Trophoblast cell (in vitro differentiated cells and primary cell): ENCODE measurements at places on chromosomes 3 and 15.

DNA sequence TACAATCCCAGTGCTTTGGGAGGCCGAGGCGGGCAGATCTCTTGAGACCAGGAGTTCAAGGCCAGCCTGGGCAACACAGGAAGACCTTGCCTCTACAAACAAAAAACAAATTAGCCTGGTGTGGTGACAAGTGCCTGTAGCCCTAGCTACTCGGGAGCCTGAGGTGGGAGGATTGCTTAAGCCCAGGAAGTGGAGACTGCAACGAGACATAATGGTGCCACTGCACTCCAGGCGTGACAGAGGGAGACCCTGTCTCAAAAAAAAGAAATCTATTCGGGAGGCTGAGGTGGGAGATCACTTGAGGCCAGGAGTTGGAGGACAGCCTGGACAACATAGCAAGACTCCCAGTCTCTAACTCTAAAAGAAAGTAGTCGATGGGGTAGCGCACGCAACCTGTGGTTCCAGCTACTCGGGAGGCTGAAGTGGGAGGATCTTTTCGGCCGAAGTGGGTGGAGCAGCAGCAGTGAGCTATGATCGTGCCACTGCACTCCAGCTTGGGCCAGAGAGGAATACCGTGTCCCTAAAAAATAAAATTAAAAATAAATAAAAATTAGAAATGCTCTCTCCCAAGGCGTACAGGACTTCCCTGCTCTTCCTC, 775 bp downstream of the C3orf33 start:
- DNase-seq, result peak; percentile 25

GRCh38 chr15:44427756-44428724, 611 bp downstream of the CTDSPL2 start:
- DNase-seq, result peak; percentile 87

GRCh38 chr3:30548600-30548999, 57.8 kb upstream of the TGFBR2 start:
- DNase-seq, result no peak

DNA sequence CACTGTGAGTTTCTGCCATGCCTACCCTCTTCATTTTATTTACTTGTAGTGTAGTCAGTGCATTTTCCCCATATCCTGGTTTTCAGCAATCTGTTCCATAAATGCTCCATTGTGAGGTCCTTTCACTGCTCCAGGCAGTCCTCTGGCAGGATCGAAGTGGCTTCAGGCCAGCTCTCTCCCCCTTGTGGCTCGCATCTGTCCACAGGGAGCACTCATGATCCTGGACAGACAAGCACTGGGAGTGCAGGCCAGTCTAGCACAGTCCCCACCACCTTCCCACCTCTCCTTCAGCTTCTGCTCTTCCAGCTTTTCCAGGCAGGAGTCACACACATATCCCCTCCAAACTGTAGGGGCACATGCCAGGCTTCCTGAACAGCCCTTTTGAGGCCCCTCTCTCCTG, 173.6 kb downstream of the PPM1L start:
- no peak for DNase-seq

DNA sequence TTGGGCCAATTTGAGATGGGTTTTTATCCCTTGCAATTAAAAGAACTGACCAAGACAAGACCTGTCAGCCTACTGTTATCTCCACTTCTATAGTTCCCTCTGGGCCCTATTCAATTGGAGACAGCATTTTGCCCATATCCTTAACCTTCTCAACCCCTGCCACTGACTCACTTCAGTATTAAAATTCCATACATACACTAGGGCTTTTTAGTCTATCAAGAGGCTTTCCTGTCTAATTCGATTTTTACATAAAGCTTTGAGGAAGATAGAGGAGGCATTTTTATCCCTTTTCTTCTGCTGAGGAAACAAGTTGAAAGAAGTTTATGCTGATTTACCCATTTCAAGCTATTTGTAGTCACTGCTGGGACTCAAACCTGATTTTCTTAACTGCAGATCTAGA, 51.1 kb downstream of the GTF2E1 start:
- no peak for DNase-seq

- DNase-seq, result peak; percentile 18
Measured at GRCh38 chr3:49803465-49804140, 542 bp downstream of the INKA1 start.

GRCh38 chr3:32498992-32499391, 3.7 kb downstream of the CMTM6 start:
- DNase-seq, result no peak

DNA sequence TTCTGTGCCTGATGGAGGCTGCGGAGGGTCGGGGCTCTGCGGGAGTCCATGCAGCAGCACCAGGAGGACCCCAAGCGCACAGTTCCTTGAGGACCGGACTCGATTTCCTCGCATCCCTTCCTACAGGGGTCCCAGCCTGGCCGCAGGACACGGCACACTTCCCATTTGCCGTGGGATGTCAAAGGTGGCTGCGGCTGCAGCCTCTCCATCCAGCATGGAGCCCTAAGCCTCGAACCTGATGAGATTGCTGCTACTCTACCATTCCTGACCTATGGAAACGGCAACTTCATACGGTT, 40.6 kb downstream of the RGMA start:
- no peak for DNase-seq

GRCh38 chr3:69628951-69629350, 110.3 kb upstream of the MITF start:
- no peak for DNase-seq

- DNase-seq, result no peak
Measured at GRCh38 chr3:55661571-55661970, 174.5 kb upstream of the WNT5A start.

DNA sequence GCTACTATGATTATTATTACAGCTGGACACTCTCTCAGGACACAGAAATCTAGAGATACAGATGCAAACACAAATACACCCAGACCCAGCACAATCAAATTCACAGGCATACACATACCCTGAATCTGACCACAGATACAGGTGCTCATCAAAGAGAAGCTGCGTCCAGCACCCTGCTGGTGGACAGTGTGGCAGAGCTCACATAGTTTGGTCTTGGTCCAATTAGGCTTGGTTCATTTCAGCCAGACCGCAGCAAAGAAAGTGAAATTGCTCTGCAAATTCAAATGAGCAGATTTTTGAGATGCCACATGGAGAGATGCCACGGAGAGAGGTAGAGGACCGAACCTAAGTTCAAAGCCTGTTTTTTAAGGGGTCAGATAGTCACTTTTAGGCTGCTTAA, 55.6 kb downstream of the ANAPC13 start:
- no peak for DNase-seq

DNA sequence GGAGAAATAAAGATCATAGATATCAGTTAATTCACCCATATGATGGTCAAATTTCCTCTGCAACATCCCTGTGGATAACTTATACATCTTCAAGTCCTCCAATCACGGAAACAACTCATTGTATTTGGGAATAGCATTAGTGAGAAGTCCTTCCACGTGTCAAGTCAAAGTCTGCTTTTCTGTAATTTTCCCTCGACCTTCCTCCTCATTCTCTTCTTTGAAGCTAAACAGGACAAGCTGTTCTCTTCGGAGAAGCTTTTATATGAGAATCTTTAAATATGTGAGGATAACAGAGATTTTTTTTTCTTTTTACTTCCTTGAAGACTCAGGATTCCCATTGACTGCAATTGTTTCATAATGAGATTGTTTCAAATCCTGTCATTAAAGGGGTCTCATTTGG, 230.4 kb downstream of the ZPLD1 start:
- no peak for DNase-seq

DNA sequence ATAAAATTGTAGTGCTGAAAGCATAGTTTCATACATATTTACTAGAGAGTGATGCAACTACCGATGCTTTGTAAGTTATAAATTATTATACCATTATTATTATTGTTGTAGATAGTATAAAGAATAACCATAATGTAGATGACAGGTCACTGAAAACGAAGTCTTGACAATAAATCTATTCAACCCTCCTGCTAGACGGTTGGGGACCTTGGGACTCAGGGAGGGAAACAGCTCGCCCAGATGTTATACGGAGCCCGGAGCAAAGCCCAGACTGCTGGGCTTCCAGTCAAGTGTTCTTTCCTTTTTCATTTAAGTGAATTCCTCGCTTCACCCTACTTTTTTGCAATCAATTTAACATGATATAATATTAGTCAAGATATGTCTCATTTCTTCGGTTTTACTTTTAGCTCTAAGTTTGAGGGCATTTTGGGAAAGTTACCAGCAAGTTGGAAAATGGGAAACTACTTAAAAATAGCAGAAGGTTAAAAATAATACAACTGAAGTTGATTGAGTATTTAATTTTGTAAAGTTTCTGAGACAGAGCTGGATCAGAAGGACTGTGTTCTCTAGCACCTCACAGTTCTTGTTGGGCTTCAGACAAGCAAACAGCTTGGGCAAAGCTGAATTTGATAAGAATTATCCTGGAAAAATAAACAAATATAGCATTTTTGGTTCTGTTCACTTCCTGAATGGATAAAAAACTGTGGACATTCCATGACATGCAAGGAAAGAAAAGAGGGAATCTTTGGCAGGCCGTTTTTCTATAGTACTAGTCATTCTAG, 173.4 kb upstream of the TP63 start:
- no peak for DNase-seq

DNA sequence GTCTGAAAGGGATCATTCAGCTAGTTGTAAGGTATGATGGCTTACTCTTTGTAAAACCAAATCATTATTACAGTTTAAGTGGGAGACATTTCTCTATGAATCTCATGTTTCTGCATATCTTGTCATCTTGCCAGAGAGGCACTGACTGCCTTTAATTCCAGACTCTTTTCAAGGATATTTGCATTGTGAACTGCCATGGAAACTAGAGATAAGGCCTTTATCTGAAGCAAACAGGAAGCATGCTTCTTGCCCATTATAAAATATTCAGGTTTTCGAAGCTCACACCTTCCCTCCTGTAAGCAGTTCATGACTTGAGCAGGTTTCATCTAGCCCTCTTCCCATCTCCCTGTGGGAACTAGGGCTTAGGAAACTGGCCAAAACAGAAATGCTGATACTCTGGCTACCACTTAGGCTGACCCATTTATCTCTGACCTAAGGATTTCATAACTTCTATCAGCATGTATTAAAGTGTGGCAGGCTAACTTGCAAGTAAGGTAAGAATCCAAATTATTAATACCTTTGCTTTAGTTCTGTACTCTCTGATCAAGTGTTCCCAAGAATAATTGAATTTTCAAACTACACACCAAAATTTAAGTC, 326.6 kb upstream of the ALCAM start:
- DNase-seq, result no peak

DNA sequence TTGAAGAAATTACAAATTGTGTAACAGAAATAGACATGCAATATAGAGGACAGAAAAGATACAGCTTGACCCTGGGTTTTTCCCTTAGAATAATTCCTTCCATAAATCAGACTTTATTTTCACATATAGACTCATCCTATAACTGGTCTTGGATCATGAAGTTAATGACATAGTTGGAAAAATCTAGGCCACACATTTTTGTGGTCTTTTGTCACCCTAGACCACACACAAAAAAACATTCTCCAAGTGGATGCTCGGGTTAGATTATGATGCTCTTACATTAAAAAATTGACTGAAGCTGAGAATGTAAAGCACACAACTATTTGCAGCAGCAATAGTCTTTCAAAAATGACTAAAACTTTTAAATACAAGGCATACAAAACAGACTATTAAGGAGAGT, 7.5 kb upstream of the PLA2G4D start:
- DNase-seq, result no peak

DNA sequence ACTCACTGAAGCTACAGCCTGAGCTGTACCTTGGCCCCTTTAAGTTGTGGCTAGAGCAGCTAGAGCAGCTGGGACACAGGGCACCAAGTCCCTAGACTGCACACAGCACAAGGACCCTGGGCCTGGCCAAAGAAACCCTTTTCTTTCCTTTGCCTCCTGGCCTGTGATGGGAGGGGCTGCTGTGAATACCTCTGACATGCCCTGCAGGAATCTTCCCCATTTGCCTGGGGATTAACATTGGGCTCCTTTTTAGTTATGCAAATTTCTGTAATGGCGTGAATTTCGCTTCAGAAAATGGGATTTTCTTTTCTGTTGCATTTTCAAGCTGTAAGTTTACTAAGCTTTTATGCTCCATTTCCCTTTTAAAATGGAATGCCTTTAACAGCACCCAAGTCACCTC, 611.2 kb upstream of the ARPP21 start:
- no peak for DNase-seq

GRCh38 chr3:123347205-123347604, 101.7 kb downstream of the ADCY5 start:
- no peak for DNase-seq

- no peak for DNase-seq
Measured at GRCh38 chr3:52404391-52404790, 40.5 kb downstream of the SEMA3G start.

- DNase-seq, result no peak
Measured at GRCh38 chr3:69419276-69419675, 33.4 kb upstream of the FRMD4B start.

DNA sequence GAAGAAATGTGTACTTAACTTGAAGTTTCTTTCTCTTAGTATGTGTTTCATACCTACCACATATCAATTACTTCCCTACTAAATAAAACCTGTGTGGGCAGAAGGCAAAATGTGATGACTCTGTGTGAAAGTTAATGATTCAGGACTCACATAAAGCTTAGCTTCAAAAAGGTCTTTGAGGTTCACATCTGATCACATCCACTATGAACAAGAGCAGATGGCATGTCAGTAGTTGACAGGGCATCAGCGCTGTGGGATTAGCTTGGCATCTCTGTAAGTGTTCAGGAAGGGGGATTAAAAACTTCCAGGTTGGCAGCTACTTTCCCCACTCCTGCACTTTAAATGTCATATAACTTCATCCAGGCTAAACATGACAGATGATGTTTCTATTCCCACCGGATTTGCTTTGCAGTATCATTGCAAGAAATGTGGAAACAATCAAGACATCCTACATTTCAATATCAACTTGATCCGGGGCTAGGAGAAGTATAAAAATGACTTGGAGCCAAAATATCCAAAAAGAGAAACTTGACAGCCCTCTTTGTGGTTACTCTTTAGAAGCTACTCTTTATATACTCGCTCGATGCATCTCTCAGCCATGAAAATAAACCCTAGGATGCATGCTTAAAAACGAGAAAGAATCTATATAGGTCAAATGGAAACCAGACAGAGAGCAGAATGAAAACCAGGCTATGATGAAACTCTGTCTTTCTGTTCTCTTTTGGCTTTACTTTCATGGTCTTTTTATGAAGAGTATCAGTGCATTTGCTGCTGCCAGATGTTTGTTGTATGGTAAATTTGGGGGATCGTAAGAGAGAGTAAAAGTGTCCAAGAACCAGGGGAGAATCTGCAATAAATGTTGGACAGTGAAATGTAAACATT, 273.1 kb upstream of the ALCAM start:
- DNase-seq, result no peak

DNA sequence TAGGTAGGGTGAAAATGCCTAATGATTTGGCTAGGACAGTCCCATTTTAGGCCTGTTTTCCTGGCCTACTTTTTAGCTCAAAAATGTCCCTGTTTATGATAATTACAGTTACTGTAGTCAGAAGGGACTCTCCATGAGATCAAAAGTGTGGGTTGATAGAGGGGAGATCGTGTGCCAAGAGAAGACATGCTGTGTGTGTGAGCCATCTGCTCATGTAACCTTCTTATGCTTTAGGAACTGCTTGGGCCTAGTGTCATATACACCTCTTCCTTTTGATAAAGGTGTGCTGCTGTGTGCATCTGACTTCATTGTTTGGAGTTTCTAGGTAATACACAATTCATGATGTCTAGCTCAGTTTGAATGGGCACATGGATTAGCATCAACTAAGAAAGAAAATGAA, 786.5 kb downstream of the PDCD6IP start:
- DNase-seq, result no peak

GRCh38 chr3:99639579-99639978, 1.2 kb downstream of the COL8A1 start:
- DNase-seq, result no peak
